ENCODE measurements at places on chromosomes 2 and 18.

- DNase-seq, result no peak
Measured at GRCh38 chr2:109289504-109290222, 160.7 kb downstream of the SH3RF3 start.

DNA sequence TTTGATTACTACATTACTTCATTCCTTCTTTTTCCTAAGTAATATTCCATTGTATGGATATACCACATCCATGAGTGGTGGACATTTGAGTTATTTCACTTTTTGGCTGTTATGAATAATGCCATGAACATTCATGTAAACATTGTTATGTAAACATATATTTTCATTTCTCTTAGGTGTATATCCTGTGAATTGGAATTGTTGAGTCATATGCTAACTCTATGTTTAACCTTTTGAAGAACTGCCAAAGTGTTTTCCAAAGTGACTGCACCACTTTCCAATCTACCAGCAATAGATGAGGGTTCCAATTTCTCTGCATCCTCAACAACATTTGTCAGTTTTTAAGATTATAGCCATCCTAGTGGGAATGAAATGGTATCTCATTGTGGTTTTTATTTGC is 42.7 kb upstream of the CXXC1 start:
- DNase-seq, result no peak

- DNase-seq, result no peak
Measured at GRCh38 chr2:149028377-149028776, 10.1 kb upstream of the LYPD6B start.

GRCh38 chr2:65687614-65688013 is 255.2 kb upstream of the SPRED2 start:
- no peak for DNase-seq

DNA sequence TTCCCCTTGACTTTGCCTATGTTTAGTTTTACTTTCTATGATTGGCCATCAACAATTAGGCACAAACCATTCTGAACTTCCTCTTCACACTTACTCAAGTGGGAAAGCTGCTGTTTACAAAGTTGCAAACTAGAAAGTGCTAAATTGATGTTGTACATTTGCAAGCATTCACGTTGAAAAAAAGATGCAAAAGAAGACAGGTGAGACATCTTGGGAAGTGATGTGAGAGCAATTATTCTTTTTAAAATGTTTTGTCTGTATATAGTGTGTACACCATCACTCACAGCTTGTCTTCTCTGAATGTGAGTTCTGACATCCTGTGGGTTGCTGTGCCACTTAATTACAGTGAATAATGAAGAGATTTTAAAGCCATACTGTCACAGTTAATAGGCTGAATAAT is 874.1 kb upstream of the LRATD1 start:
- DNase-seq, result no peak

- DNase-seq, result no peak
Measured at GRCh38 chr2:27270670-27271069, 4.6 kb upstream of the DNAJC5G start.

- no peak for DNase-seq
Measured at GRCh38 chr2:235806986-235807750, 313.3 kb downstream of the AGAP1 start.

- DNase-seq, result no peak
Measured at GRCh38 chr18:26901020-26901419, 35.5 kb upstream of the AQP4 start.

- no peak for DNase-seq
Measured at GRCh38 chr2:85596026-85596333, 435 bp downstream of the RNF181 start.

DNA sequence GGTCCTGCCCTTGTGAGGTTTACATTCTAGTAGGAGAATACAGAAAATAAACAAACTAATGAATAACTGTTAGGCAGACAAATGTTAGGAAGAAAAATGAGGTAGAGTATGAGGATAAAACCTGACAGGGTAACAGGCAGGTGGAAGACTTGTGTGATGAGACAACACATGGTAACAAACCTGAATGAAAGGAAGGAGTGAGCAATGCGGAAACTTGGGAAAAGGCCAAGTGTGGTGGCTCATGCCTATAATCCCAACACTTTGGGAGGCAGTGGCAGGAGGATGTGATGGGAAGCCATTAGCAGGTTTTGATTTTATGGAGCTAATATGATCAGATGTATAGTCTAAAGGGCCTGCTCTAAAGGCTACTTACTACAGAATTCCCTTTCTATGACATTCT is 74.2 kb downstream of the INO80D start:
- no peak for DNase-seq

GRCh38 chr2:140383781-140384180 is 1603.6 kb upstream of the NXPH2 start:
- no peak for DNase-seq

DNA sequence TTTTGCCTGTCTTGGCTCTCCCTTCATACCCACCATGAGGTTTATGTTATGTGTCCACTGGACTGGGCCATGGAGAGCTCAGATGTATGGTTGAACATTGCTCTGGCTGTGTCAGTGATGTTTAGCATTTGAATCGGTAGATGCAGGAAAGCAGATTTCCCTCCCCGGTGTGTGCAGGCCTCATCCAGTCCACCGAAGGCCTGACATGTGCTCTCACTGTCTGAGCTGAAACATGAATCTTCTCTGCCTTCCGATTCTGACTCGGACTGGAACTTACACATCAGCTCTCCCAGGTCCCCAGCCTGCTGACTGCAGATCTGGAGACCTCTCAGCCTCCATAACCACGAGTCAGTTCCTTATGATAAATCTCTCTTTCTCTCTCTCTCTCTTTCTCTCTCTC is 72.4 kb upstream of the SLC66A3 start:
- DNase-seq, result peak; percentile 9

- no peak for DNase-seq
Measured at GRCh38 chr2:6704077-6704476, 161.6 kb downstream of the CMPK2 start.

GRCh38 chr2:240244543-240244942 is 104.1 kb upstream of the OTOS start:
- DNase-seq, result peak; percentile 12

GRCh38 chr2:145692971-145693478 is 1173.1 kb upstream of the ZEB2 start:
- DNase-seq, result no peak

DNA sequence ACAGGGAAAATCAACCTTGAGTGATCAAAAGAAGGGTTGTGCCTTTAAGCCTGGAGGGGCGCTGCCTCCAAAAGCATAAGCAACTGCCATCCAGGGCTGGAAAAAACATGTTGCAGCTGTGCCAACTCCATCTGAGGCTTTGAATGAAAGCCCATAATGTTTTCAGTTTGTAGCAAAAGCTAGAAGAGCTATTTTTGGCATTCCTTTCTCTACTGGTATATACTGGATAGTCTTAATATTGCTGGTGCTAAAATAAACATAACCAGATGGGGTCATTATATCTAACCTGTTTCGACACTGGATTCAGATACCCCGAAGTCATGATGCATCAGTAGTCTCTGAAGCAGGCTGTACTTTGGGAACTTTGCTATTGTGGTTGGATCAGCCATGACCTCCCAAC is 25.1 kb downstream of the ANXA4 start:
- no peak for DNase-seq

DNA sequence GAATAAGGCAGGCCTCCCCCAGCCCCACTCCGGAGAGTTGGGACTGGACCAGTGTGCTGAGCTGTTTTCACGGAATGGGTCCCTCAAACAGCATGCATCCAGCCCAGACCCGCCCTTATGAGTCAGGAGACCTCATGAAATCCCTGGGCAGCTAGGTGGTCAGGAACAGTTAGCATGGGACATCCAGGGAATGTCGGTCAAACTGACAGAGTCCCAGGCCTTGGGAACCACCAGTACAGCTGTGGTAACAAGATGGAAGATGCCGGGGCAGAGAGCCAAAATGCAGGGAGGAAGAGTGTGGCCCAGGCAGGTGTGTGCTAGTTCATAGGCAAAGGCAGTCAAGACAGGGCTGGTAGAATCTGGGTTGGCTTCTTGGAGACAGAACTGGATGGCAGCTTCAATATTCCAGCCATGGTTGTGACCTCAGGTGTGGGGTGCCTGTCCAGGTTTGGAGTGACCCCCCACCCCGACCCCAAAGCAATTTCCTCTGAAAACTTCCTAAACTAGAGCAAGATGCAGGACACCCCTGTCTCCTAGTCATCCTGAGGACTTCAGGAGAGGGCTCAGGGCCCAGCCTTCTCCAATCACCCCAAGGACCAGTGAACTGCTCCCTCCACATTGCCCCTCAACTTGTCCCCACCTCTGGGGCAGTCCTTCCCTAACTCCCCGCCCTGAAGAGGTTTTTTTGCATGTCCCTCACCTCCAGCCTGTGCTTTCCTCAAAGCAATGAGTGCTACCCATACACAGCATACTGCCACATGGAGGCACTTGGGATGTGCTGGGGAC is 46.5 kb downstream of the KCNIP3 start:
- no peak for DNase-seq

- no peak for DNase-seq
Measured at GRCh38 chr2:3565117-3565516, 7.0 kb upstream of the RNASEH1 start.

DNA sequence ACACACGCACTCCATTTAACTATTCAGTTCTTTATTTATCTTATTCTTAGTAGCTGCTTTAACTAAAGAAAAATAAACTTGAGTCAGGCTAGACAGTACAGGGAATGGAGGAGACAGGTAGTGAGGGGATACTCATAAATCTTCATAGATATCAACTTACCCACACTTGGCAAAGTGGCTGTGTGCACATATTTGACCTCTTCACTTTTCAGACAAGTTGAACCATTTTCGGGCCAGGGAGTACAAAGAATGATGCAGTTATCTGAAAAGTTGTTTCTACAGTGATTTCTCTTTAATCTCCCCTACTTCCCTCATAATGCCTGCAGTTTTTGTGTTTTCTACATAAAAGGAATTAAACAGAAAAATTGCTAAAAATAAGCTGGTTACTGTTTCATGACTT is 307.5 kb downstream of the GULP1 start:
- no peak for DNase-seq

- DNase-seq, result no peak
Measured at GRCh38 chr2:198438331-198438730, 633.9 kb downstream of the PLCL1 start.

All from activated CD8-positive, alpha-beta T cell treated with anti-CD3 and anti-CD28 coated beads, Interleukin-2, amount 10 ng/mL, durations not matched to agents 7 days and 5 days (primary cell).